T-cell (primary cell): ENCODE measurements at places on chromosomes 5 and 9. TPM values are rescaled to one million over a fixed set of nuclear protein-coding genes. Genes with fewer than 3 reads are reported as not detected.

The SARDH gene
- total RNA-seq: 8.8 TPM

The UNC5A gene
- total RNA-seq: not detected

The ZNF483 gene
- 13.5 TPM for total RNA-seq

The UBE2B gene
- total RNA-seq: 101 TPM

DNA sequence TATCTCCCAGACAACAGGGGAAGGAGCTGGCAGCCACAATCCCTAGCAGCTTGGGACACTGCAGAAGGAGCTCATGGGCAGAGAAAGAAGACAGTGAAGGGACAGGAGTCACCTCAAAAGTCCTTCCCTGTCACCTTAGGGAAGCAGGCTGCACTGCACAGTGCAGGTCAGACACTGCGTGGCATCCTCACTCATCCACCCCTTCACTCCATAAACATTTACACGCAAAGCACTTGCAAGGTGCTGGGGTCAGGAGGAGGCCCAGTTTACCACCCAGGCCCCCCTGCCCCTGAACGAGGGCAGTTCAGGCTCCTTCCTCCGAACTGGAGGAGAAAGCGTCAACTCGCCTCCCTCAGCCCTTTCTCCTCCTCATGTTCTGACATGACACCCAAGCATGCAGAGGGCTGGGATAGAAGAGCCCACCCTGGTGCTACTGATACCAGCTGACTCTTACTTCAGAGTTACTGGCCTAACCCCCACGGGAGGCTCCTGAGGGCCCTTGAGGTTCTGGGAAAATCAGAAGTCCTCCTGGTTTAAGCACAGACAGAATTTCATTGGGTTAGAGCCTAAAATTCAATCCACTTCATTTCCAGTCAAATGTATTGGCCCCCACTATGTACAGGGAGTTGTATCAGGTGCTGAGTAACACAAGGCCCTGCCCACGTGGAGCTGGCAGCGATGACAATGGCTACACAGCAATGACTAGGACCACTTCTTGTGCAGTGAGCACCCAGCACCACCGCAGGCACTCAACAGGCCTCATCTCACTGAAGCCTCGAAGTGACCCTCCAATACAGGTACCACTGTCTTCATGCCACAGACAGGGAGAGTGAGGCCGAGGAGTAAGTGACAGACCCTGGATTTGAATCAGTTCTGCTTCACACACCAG, 70.4 kb downstream of the RAPGEF1 start:
- no peaks in the 10 kb centered on the region for H3K36me3 ChIP-seq
- H3K4me3 ChIP-seq: peak overlapping the region; percentile 20
- peaks cover 34% of the 10 kb centered on the region for H3K4me1 ChIP-seq
- H3K27me3 ChIP-seq: no peaks in the 10 kb centered on the region
- H3K27ac ChIP-seq: peak overlapping the region; percentile 98
- no peak for DNase-seq

DNA sequence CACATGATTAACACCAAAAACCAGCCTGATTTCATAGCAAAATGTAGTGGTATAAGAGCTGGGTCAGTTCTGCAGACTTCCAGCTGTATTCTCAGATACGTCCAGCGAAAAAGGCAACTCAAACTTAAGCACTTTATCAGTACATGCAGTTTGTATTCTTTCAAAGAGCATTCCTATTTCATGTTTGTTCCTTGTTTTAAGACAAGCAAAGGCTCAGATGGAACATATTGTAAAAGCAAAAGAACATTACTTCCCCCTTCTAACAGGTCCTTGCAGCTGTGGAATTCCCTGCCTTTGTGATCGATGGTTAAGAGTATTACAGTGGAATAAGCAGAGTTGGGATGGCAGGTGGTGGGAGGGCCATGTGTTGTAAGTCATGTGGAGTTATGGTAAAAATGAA, 86.3 kb upstream of the GRHPR start:
- H3K4me1 ChIP-seq: no peaks in the 10 kb centered on the region
- no peak overlapping the region for H3K27ac ChIP-seq
- no peak for DNase-seq
- no peaks in the 10 kb centered on the region for H3K27me3 ChIP-seq
- H3K4me3 ChIP-seq: no peak overlapping the region
